Jurkat, Clone E6-1 (cell line): ENCODE measurements at places on chromosomes 4 and X.

DNA sequence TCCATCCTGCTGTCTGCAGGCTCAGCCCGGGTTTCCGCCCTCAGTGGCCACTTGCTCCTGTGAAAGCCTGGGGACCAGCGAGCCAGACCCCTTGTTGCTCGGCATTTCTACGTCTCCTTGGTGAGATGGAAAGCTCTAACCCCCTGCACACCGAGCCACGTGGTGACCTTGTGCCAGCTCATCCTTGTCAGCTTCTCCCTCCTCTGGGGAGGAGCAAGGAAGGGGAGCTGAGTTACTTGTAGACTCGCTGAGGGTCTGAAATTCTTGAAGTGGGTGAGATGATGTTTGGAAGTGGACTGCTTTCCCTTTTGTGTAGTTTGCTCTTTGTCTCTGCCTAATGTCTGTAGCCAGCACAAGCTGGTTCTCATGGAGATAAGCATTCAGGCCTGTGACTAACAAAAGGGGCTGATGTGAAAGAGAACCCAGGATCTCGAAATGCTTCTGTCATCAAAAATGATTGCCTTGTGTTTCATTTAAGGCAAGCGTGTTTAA, 29.3 kb downstream of the RGS12 start:
- no peak for DNase-seq

DNA sequence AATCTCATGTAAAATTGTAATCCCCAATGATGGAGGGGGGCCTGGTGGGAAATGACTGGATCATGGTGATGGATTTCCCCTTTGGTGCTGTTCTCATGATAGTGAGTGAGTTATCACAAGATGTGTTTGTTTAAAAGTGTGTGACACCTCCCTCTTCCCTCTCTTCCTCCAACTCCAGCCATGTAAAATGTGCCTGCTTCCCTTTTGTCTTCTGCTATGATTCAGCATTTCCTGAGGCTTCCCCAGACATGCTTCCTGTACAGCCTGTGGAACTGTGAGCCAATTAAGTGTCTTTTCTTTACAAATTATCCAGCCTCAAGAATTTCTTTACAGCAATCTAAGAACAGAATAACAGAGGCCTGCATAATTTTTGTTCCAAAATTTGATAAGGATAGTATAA, 85.2 kb downstream of the ANAPC10 start:
- DNase-seq = no peak

DNA sequence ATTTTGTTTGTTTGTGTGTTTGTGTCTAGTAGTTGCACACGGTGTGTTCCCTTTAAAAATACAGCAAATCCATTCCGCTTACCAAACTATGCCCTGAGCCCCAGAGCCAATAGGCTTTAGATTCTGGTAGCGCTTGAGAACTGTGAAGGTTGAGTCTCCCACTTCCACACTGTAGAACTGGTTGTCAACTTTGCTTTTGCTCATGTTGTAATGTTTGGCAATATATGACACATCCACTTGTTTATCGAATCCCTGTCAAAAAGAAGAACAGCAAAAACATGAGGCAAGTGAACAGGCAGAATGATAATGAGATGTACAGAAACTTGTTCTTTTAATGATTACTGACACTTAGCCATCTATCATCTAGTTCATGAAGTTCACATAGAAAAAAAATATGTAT, 200.6 kb downstream of the MAPK10 start:
- DNase-seq = no peak

DNA sequence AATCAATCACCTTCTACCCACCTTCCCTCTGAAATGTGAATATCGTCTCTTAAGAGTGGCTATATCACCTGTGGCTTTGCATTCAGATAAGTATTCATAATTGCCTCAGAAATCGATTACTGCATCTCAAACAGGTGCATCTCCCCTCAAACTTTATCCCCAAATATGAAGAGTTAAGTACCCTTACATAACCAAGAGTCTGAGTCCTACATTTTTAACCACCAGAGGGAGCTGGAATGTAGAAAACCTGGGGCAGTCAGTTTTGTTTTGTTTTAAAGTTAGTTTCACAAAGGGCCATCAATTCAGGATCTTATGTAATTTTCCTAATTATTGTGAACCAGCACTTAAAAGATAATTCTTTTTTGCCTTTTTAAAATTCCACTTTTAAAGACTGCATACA, 5.7 kb downstream of the TCEANC start:
- DNase-seq = peak; percentile 40

DNA sequence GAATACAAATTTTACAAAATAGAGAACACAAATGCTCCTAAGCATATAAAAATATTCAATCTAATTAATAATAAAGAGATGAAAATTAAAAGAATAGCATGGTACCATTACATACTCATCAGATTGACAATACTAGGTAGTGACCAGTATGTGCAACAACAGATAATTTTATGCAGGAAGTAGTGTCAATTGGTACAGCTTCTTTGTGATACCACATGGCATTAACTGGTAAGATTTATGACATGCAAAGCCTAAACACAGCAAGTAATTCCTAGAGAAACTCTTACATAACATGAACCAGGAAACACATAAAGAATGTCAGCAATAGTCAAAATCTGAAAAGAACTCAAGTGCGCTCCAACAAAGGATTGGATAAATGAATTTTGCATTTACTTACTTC, 26.3 kb downstream of the CXCL2 start:
- no peak for DNase-seq

DNA sequence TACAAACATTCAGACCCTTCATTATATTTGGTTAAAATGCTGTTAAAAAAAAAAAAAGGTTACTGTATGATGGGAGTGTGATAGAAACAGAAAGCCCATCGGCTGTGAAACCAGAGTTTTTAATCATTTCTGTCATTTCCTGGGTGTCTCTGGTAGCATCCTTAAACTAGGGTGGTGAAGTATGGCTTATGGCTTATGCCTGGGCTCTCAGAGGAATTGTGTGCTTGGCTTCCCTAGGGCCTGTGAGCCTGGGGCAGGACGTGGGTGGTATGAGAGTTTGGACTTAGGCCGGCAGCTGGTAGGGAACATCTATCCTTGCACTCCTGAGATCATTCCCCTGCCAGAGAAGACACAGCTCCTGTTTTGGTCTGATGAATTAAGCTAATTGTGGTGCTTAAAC, 52.2 kb downstream of the DCUN1D4 start:
- DNase-seq = no peak

DNA sequence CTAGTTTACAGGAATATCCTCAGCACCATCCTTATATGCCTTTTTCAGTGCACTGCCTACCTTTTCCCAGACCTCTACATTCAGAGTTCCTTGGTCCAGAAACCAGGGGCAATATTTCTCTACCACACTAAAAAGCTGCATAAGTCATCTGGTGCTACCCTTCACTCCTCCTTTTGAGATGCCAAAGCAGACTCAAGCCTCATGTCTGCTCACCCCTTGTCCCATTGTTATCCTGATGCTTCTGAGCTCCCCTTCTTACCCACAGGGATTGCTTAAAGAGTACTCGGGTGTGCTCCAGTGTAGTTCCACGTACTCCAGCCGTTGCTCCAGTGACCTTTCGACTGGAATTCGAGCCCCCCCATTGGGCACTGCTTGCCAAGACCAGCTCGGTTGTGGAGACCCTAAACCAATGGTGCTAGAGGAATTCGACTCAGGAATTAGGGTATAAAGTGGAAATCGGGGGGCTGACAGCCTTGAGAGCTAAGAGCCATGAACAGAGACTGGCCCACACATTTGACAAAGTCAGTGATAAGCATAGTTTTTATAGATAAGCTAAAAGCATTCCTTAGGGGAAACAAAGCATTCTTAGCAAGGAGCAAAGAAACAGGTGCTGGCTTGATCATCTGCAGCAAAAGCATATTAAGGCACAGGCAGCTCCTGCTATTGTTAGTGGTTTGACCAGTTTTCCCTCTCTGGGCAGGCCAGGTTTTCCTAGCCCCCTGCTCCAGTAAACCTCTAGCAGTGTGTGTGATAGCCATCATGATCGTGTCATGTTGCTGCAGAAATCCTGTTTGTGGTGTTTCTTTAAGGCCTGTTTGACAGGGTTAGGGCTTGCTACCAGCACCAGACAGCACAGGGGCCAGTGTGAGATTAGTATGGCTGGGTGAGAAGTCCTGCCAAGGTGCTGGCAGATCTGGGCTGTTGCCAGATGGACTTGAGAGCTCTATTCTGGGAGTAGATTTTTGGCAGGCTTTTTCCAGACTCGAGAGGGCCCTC, 57.5 kb upstream of the WDR1 start:
- DNase-seq = no peak

DNA sequence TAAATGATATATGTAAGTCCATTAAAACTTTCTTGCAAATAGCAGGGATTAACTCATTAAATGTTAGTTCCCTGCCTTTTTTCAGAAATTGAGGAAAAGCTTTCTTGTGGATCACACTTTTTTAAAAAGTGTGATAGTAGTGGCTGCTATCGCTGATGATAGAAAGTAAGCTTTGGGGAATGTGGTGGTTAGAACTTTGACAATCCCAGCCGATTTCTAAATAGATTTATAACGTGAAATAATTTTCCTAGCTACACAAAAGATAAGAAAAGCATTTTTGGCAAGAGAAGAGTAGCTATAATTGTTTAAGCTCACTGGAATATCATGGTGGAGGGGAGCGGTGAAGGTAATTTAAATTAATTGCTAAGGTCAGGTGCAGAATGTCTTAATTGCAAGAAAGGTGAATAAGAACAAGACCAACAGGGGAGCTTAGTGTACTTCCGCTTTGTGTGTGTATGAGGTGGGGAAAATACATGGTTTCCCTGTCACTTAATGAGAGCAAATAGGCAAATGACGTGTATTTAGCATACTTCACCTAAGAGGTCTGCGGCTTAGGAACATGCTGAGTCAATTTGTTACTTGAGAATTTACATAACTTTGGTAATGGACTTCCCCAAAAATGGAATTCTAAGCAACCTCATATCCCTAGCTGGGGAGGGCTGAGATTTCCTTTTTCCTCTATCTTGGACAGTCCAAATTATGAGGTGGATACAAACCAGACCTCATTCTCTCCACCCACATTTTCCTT, 11.7 kb upstream of the IL21 start:
- DNase-seq = no peak

- DNase-seq = no peak
These were observed 260.5 kb upstream of the DDX53 start for GRCh38 chrX:22739276-22739675.

GRCh38 chr4:151865744-151866591, 105.2 kb upstream of the GATB start:
- peak; percentile 81 for DNase-seq

DNA sequence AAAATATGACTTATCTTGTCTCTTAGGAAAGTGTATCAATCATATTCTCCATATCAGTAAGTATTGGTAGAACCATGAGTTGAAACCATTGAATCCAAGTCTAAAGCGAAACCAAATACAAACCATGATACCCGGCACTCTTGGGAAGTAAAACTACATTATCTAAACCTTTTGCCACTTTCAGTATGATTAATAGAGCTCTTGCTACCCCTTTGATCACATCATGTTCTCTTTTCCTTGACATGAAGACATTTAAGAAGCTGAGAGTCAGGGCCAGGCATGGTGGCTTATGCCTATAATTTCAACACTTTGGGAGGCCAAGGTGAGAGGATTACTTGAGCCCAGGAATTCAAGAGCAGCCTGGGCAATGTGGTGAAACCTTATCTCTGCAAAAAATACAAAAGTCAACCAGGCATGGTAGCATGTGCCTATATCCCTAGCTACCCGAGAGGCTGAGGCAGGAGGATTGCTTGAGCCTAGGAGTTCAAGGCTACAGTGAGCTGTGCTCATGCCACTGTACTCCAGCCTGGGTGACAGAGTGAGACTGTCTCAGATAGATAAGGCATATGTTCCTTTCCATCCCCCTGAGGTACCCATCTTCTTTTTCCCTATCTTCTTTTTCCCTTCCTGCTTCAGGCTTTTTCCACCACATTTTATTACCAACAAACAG, 45.4 kb downstream of the CEP135 start:
- DNase-seq = no peak

DNA sequence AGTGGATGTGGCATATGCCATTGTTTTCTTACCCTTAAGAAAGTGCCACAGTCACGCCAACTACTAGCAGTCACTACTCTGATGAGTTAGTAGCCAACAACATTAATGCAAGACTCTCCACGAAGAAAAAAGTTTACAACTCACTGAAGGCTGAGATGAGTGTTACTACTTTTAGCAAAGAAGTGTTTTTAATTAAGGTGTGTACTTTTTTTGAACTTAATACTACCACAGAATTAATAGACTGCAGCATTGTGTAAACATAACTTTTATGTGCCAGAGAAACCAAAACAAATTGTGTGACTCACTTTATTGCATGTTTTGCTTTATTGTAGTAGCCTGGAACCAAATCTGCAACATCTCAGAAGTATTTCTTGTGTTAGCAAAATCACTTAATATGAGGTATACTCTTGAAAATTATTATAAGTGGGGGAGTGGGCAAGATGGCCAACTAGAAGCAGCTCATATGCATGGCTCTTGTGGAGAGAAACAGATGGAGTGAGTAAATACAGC, 2.2 kb upstream of the UGT2B4 start:
- no peak for DNase-seq

DNA sequence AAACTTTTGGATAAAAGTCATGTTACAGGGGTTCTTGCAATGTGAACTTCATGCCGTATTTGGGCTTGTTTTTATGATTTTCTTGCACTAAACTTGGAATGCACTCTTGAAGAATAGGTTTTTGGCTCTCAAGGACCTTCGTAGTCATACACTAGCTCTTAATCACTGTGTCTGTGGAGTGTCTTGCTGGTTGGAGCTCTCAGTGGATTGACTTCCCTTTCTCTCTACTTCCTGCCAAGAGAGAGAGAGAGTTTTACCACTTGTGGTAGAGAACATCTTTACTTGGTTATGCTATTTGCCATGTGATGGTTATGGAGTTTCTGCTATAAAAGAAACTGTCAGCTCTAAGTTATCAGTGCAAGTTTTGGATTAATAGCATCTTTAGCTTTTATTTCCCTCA, 112.4 kb downstream of the BMPR1B start:
- peak; percentile 0 for DNase-seq

GRCh38 chr4:73409012-73409862, 5.2 kb downstream of the ALB start:
- DNase-seq = no peak

- DNase-seq = no peak
These were observed 175.6 kb upstream of the GPC4 start for GRCh38 chrX:133590703-133591505.

GRCh38 chrX:11558972-11559371, 106.7 kb downstream of the ARHGAP6 start:
- DNase-seq = peak; percentile 31

GRCh38 chr4:172778583-172778982, 390.0 kb upstream of the GALNT7 start:
- DNase-seq = no peak
